ENCODE measurements at places on chromosomes 16 and 17. TPM values are rescaled to one million over a fixed set of nuclear protein-coding genes. Genes with fewer than 3 reads are reported as not detected.

The MSRB1 gene
- total RNA-seq, result 16.3 TPM

The CLEC19A gene
- not detected for total RNA-seq

DNA sequence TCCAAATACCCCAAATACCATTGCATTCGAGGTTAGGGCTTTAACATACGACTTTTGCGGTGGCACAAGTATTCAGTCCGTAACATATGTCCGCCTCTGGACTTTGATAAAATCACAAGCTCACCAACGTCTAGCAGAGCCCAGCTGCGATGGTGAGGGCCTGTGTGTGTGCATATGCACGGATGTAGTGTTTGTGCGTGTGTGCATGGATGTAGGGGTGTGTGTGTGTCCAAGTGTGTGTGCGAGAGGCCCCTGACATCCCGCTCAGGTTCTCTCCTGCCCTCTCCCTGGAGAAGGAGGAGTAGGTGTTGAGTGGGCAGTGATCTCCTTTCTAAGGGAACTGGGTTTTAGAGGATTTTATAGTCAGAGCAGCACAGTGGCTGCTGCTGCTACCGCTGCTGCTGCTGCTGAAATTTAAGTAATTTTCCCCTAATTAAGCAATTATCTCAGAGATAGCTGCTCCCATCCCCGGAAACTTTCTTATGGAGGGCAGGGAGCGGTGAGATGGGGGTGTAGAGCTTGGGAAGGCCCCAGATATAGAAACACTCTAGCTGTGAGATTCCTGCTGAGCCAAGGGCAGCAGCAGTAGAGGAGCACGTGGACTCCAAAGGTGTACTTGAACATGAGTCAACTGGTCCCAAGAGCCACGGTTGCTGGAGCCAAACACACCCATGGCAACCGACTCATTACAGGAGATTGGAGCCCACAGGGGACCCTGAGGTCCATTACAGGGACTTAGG lies 121.7 kb upstream of the SDK2 start:
- no peak overlapping the region for H3K4me3 ChIP-seq
- no peaks in the 10 kb centered on the region for H3K36me3 ChIP-seq
- H3K27ac ChIP-seq, result no peak overlapping the region
- H3K27me3 ChIP-seq, result peaks cover 40% of the 10 kb centered on the region
- peaks cover 16% of the 10 kb centered on the region for H3K4me1 ChIP-seq

- peaks cover 3% of the 10 kb centered on the region for H3K4me1 ChIP-seq
- DNase-seq, result no peak
- no peaks in the 10 kb centered on the region for H3K27me3 ChIP-seq
- no peak overlapping the region for H3K4me3 ChIP-seq
- no peaks in the 10 kb centered on the region for H3K36me3 ChIP-seq
- H3K27ac ChIP-seq, result no peak overlapping the region
Measured at GRCh38 chr16:48121276-48121675, 34.5 kb downstream of the ABCC12 start.

DNA sequence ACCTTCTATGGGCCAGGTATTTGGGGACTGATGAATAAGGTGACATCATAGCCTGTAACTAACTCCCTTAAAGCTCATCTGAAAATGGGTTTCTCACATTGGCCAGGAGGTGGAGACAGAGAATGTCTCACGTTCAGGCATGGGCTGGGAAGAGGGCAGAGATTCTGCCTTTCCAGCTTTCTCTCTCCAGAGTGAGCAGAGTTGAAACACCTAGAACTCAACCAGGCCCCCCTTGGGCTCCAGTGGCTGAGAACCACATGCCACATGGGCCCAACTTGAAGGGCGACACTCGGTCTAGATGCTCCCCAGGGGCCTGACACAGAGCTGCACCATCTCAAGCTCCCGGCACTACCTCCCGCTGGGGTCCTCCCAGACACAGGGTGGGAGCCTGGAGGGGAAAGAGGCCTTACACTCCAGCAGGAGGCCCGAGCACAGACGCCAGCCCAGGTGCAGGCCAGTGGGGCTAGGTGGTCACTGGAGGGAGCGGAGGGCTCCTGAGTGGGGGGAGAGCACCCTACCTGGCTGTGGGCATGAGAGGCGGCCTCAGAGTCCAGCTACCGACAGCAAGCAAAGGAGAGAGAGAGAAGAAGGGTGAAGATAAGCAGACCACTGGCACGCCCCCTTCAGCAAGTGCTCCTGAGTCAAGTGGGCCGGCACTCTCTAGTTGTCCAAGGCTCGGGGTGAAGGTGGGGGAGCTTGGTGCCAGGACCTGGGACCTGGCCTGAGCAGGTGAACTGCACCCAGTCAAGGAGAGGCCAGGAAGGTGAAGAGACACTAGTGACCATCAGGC lies 55.9 kb downstream of the MYO18A start:
- H3K4me1 ChIP-seq, result peaks cover 7% of the 10 kb centered on the region
- H3K27me3 ChIP-seq, result no peaks in the 10 kb centered on the region

DNA sequence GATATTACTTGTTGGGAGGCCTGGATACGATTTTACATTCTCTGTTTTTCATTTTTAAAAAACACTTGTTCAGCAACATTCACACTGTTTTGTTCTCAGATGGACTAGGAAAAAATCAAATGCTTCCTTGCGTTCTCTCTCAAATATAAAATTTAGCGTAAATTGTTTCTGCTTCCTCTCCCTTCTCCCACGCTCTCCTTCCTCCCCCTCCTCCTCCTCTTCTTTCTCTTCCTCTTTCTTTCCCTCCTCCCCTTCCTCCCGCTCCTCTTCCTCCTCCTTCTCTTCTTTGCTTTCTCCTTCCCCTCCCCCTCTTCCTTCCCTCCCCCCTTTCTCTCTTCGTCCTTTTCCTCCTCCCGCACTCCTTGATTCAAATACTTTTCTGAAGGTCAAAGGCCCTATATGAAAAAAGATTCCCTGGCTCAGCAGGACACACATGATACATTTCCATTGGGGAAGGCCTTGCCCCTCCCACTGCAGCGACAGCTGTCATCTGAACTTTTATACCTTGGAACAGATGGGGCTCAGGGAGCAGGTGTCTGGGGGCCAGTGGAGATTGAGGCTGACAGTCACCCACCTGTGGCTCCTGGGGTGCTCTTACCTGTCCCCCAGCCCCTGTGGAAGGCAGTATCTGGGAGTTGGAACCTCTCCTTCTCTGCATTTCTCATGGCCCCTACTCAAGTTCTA lies 99.4 kb upstream of the SDK2 start:
- H3K27me3 ChIP-seq, result peaks cover 50% of the 10 kb centered on the region
- peak; percentile 33 for DNase-seq
- no peak overlapping the region for H3K4me3 ChIP-seq
- no peaks in the 10 kb centered on the region for H3K36me3 ChIP-seq
- H3K4me1 ChIP-seq, result peaks cover 29% of the 10 kb centered on the region

Data from muscle of leg (tissue), 16 donors.